ENCODE measurements at places on chromosomes 12 and 14.

- no peak for DNase-seq
These were observed 1366.8 kb upstream of the TMEM132C start for GRCh38 chr12:126899926-126900792.

DNA sequence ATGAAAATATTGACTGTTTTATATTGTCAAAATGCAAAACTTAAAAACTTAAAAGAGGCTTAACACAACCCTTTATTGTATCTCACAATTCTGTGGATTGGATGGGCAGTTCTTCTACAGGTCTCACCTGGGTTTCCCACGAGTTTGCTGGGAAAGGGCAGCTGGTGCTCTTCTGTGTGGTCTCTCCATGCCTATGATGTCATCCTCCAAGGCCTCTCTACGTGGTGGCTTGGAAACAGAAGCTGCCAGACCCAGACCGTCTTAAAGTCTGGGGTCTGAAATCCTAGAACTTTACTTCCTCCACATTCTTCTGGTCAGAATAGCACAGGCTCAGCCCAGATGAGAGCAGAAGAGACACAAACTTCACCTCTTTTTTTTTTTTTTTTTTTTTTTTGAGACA is 36.5 kb upstream of the KICS2 start:
- DNase-seq: no peak

DNA sequence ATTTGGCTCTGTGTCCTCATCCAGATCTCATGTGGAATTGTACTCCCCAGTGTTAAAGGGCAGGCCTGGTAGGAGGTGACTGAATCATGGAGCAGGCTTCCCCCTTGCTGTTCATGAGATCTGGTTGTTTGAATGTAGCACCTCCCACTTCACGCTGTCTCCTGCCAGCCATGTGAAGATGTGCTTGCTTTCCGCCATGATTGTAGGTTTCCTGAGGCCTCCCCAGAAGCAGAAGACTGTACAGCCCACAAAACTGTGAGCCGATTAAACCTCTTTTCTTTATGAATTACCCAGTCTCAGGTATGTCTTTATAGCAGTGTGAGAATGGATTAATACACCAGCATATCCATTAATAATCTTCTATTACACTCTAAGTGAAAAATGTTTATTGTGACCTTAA is 70.2 kb downstream of the BAZ1A start:
- DNase-seq: no peak

- no peak for DNase-seq
These were observed 46.9 kb downstream of the PRMT8 start for GRCh38 chr12:3537719-3538465.

DNA sequence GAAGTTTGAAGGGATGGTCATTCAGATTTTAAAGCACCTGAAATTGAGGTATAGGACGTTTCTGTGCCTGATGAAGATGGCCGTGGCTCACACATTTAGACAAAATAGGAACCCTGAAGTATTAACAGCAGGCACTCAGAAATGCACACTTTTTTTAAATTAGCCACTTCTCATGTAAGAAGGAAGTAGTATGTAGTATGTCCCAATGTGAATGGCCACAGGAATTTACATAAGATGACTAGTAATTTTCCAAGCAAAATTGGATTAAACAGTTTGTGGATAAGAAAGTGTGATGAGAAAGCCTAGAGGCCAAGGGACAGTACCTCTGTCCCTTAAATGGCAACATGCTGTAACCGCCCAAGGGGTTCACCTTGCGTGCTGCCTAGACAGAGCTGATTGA is 1.8 kb upstream of the MIS18BP1 start:
- no peak for DNase-seq

DNA sequence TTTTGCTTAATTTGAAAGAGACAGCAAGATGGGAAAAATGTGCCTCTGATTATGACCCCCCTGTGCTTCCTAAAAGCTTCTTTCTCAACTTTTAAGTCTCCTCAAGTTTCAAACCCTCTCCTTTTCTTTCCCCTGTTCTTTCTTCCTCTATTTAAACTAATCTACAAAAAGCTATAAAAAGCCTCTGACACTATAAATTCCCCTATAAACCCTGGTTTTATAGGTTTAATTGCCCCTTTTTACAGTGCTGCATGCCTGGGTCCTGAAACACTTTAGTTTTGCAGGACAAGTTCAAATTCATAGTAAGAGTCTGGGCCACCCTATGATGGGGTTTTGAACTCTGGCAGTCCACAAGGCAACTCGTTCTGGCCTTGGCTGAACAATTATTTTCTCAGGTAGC is 510.9 kb upstream of the TBX3 start:
- no peak for DNase-seq

GRCh38 chr14:55075628-55076175 is 24.3 kb downstream of the MAPK1IP1L start:
- no peak for DNase-seq

DNA sequence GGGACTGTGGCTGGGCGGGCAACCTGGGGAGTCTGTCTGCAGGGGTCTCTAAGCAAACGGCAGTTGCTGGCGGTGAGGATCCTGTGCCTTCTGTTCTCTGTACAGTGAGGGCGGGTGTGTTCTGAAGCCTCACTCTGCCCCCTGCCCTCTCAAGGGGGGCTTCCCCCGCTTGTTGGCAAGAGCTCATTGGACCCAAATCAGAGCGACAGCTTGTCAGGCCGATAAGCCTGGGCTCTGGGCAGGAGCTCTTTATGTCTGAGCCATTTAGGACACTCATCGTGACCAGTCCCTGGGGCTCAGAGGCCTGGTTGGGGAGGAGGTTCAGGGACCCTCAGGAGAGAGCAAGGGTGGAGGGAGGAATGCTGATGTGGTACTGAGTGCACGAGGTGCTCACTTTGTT is 136.0 kb downstream of the TSPAN9 start:
- no peak for DNase-seq

DNA sequence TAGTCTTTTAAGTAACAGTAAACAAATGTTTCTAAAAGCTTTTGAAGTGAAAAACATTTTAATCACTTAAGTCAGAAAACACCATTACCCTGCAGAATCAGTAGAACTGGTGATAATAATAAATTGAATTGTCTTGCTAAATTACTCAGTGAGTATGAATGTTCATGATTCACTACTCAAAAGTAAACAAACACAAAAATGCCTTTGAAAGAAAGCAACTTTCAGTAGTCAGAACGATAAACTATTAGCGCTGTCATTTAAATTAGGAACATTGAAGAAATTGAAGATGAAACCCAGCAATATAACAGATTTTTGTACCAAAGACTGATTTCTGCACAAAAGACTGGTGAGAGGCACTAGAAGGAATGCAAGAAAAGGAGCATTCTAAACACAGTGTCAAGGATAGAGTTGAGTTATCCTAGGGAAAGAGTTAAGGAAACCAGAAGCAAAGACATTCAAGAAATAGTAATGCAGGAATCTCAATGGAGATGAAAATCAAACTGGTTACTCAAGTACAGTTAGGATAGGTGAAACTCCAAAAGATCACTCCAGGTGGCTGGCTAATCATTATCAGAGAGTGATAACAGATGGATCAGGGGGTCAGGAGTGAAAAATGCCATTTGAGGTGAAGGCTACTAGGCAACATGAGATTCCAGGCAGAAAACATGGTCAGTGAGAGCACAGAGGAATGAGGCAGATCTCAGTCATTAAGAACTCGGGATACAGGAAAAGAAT is 77.4 kb upstream of the ALG10 start:
- no peak for DNase-seq

DNA sequence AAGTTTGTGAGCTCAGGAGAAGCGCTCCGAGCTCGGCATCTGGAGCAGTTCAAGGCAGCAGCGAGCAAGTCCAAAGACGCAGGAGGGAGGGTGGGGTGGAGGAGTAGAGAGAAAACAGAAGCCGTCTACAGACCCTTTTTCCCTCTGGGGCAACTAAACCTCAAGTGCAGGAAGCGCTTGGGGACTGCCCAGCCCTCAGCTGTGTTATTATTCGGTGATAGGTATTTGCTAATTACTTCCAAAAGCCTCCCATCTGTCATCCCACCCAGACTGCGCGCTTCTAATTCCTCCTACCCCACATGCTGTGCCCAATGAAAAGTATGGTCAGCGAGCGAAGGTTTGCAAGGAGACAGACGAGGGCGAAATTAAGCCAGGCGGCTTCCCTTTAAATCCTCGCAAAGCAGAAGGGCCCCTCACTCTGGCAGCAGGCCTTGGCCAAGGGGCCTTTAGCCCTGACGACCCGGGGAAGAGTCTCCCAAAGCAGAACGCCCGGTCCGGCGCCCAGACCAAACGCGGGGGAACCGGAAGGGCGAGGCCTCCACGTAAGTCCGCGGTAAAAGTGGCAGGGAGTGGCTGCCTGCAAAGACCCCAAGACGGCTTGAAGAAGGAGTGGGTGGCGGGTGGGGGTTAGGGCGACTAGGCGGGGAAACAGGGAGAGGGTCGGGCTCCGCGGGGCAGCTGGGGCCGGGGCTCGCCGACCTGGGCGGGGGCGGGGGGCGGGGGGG is 507 bp upstream of the CD9 start:
- no peak for DNase-seq

DNA sequence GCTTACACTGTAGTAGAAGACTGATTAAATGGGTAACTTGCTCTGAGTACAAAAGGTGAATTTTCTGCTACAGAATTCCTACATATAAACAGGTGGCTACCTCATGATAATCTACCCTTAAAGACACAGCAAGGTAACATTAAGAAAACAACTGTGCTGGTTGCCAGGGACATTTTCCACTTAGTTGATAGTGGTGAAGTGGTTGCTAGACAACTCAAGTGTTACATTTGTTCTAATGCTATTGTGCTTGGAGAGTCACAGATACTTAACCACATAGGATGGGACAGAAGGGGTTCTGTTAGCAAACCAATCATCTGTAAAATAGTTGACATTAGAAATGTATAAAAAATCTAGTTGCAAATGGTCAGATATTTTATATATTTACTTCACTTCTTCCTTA is 870.3 kb upstream of the SEL1L start:
- DNase-seq: no peak

DNA sequence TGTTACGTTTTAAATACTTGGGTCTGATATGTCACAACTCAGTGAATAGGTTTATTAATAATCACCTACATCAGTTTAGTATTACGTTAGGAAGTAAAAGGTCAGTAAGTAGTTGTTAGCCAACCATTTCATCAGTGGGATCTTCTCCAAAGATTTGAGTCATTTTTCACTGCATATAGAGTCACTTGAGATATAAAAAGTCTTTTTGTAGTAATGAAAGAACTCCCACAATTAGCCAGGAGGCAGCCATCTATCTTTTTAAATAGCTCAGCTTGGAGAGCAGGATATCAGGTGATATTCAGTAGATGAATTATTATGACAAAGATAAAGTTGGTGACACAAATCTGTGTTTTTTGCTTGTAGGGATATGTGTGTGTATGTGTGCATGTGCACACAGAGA is 309.3 kb downstream of the PDZRN4 start:
- no peak for DNase-seq

DNA sequence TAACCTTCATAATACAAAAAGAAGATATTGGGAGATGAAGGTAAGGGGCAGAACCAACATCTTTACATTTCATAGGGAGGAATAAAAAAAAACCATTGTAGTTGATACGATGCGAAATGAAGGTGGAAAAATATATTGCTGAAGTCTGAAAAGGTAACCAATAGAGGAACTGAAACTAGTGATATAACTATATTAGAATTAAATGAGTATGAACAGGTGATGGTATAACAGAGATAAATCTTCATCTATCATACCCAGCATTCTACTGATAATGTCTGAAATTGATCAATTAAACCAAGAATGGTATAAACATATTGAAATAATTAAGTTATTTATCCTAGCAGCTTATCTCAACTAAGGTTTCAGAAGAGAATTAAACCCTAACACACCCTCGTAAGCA is 332.1 kb downstream of the NELL2 start:
- no peak for DNase-seq

DNA sequence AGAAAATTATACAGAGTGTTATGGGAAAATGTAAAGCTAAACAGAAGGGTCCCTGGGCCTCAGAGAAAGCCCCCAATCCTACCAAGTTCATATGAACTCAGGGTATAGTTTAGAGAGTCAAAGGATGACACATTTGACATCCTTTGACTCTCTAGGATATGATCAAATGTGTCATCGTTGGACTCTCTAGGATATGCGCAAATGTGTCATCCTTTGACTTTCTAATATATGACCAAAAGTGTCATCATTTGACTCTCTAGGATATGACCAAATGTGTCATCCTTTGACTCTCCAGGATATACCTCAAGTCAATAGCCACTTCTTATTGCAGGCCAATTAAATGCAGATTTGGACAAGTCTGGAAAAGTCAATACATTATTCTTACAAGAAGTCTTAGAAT is 204.8 kb upstream of the IGF1 start:
- DNase-seq: no peak

GRCh38 chr14:69858801-69859200 is 20.4 kb upstream of the SMOC1 start:
- no peak for DNase-seq

GRCh38 chr12:41681898-41682297 is 462.8 kb downstream of the GXYLT1 start:
- no peak for DNase-seq

DNA sequence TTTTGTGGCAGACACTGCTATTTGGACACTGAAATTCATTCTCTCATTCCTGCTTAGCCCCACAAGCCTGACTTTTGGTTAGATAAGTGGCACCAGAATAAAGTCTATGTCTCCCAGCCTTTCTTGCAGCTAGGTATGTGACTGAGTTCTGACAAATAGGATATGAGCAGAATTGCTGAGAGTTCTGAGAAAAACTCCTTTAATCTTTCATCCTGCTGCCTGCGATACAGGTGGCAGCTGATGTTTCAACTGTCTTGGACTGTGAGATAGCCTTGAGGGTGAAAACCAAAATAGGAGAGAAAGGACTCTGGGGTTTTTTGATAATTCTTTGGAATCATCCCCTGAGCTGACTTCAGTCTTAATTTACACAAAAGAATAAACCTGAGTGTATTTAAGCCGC is 55.8 kb downstream of the MBIP start:
- DNase-seq: no peak

DNA sequence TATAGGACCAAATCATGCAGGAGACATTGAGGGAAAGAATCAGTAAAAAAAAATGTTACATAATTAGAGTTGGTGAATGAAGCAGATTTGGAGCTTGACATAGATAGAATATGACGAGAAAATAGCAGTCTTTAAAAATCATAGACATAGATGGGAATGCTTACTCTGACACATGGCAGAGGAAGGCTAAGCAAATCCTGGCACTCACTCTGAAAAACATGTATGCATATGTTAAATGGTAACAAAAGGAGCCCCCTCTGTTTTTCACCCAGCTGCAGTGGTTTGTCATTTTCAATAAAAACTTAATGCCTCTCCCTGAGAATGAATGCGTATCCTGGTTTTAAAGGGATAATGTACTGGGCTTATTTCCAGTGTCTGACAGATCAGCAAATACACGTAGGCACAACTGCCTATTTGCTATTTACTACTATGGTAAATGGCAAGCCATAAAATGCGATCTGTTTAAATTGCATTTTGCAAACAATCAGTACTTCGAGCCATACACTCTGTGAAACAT is 561.2 kb upstream of the SEL1L start:
- no peak for DNase-seq

- no peak for DNase-seq
These were observed 240.6 kb downstream of the RBM19 start for GRCh38 chr12:113725557-113725876.
